Memory B cell (primary cell): ENCODE measurements at places on chromosomes 1 and 21.

- no peak for DNase-seq
These were observed 17.1 kb downstream of the ZBTB17 start for GRCh38 chr1:15958793-15959192.

GRCh38 chr1:39497585-39497984 is 6.1 kb downstream of the BMP8A start:
- DNase-seq = no peak

DNA sequence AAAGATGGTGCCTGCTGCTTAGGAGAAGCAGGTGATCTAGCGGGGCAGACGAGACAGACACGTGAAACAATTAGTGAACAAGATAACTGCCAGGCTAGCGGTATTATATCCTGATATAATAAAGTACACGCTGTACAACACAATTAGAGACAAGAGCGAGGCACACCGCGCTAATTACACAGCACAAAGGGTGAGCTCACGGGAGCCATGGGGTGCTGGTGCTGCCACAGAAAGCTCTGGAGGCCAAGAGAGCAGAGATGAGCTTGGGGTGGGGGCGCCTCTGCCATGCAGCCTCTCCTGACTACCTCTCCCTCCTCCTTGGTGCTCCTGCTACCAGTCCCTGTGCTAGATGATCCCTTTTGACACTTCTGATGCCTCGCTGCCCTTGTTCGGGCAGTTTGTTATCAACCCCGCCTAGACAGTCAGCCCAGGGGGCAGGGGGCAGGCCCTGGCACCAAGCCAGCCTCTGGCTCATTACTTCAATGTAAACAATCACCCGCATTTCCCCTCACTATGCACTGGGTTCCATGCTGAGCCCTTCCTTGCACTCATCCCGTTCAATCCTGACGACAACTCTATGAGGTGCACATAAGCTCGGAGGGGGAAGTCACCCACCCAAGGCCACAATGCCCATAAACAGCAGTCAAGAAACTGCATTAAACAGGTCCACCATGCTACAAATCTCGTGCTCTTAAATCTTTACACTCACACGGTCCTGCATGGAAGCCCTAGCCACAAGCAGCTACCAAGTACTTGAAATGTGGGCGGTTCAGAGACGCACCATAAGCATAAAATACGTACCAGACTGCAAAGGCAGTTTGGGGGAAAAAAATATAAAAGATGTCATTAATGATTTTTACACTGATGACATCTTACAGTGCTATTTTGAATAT is 103.0 kb downstream of the SSBP3 start:
- DNase-seq = no peak

- DNase-seq = no peak
These were observed 93.6 kb downstream of the SIM2 start for GRCh38 chr21:36792505-36792967.
